ENCODE measurements at places on chromosomes 12 and 14.

DNA sequence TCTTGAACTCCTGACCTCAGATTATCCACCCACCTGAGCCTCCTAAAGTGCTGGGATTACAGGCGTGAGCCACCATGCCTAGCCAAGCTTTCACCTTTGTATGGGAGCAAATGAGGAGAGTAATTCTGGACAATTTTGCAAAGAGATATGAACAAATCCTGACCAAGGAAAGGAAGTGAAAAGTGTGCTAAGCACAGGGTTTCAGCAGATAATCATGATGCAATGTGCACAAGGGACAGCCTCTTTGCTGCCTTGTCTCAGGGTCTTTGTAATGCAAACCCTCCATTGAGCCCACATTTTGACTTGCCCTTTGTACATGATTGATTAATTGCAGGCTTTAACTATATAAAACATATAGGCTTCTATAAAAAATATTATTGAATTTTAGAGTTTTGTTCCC, 9.2 kb upstream of the PYGL start:
- no peak for DNase-seq

DNA sequence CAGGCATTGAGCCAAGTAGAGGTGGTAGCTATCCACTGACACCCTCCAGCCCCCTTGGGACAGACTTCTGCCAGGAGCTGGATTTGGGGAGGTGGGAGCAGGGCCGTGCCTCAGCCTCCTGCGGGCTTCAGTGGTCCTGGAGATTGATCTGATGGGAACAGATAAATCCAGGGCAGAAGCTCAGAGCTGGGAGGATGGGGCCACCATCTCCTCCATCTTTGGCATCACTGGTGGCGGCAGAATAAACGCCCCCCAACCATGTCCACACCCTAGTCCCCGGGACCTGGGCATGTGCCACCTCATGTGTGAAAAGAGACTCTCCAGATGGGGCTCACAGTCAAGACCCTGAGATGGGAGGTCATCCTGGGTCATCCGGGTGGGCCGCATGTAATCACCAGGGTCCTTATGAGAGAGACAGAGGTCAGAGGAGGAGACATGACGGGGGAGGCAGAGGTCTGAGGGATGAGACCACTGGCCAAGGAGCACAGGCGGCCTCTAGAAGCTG, 209.6 kb upstream of the RTL1 start:
- peak; percentile 27 for DNase-seq

DNA sequence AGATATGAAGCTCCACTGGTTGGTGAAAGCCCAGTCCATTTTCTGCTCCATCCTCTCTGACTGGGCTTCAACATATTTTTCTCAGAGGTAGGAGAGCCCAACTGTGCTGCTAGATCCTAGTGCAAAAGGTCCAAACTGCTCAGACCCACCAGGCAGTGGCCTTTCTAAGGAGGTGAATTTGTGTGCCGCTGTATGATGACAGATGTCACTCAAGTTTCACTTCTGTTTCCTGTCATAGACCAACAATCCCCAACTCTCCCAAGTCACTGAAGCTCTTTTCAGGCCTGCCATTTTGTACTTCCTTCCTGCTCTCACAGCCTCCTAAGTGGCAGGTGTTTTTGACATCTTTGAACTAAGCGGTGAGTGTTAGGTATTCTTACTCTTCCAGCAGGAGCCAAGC, 16.4 kb upstream of the RNASE4 start:
- no peak for DNase-seq

DNA sequence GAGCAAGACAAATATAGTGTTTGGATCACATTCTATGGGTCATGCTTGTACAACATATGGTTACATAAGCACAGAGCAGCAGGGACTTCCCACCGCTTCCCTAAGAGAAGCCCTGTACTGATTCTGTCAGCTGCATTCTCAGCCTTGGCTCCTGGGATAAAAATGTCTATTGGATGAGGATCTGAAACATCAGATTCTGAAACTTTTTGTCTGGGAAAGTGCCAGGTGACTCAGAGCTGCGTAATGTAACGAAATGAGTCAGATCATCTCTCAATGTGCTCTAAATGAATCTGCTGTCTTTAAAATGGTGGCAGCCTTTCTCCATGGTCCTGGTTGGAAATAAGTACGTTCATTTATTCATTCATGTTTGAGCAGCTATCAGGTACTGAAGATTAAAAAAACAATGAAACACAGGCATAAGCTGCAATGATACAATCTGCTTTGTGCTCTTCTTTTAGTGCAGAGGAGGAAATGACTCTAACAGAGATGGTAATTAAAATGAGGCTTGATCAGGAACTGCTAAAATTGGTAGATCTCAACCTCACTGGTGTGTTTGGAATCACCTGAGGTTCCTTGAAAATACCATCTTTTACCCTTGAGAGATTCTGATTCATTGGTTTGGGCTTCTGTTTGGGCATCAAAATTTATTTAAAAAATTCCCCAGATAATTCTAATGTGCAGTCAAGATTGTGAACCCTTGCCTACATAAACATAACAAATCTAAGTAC, 99.1 kb upstream of the NAP1L1 start:
- no peak for DNase-seq

DNA sequence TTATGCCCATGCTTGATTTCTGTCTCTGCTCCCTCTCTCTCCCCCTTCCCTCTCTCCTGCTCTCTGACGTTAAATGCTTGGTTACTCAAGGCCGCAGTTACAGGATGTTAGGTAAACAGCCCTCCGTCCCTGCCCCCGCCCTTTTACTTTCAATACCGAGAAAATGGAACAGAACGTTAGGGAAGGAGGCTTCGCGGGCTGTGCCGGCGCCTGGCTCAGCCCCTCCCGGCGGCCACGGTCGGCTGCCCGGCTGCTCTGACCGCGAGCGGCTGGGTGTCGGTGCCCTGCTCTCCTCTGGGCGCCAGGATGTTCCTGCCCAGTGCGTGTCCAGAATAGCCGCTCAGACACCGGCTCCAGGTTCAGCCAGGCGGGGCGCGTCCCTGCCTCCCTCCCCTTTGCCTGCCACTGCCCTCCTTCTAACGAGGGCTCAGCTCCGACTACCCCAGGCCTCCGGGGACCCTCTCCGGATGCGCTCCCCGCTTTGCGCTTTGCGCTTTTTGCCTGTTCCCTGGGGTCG, 166.1 kb downstream of the ADCK1 start:
- peak; percentile 10 for DNase-seq

DNA sequence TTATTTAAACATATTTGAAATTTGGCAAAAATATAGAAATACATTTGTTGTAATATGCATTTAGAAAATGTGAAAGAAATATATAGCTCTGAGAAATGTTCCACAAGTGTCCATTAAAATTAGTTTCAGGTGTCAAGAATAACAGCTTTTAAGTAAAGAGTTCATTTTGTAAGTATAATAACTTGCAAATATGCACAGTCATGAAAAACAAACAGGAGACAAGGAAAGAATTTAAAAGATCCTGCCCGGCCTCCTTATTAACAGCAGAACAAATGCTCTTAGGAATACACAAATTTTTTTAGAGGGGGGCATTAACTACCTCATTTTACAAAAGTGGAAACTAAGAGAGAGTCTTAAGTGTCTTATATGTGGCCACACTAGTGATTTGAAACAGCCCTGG, 77.7 kb upstream of the DBX2 start:
- DNase-seq = no peak

- no peak for DNase-seq
Observed at GRCh38 chr12:49674318-49674981, 32.8 kb downstream of the FMNL3 start.

GRCh38 chr12:69836015-69836414, 11.0 kb downstream of the MYRFL start:
- no peak for DNase-seq

Data from H1 (cell line).